ENCODE measurements at places on chromosomes 4 and X. TPM values are rescaled to one million over a fixed set of nuclear protein-coding genes. Genes with fewer than 3 reads are reported as not detected.

DNA sequence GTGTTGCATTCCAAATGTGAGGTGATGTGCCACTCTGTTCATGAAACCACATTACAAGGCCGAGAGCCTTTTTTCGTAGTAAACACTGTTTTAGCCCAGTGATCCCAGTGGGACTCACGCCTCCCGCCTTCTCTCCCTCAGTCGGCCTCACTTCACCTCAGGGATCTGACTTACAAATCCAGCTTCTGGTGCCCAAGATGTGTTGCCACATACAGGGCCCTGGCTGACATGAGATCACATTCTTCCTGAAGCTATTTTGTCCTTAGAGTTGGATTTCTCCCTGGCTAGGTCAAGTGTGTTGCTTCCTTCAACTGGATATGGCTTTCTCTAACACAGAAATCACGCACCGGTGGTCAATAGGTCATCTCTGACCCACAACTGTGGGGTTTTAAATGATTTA is 354.7 kb downstream of the FBXW7 start:
- DNase-seq, result no peak

DNA sequence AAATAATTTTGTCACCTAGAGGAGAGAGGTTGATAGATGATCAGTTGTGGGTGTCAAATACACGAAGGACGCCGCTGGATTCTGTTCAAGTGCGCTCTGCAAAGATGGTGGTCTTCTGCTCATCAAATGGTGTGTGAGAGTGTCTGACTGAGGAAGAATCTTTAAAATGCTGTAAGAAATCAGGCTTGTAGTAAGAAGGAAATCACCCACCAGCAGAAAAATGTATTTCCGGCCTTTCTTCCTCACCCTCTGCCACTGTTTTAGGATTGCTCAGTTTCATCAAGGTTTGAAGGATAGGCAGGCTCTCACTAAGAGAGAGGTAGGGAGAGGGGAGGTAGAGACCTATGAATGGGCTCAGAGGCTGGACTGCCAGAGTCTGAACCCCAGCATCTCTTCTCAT is 28.7 kb downstream of the RHOH start:
- no peak for DNase-seq

GRCh38 chr4:175277816-175278215 is 359.7 kb downstream of the ADAM29 start:
- no peak for DNase-seq

GRCh38 chr4:75340561-75340960 is 173.6 kb downstream of the RCHY1 start:
- DNase-seq, result no peak

NEIL3 gene
- 2.4 TPM for polyA plus RNA-seq

TMEM144 gene
- polyA plus RNA-seq, result 2.9 TPM
